NCI-H524 treated with DMSO at 0.1 percent for 48 hours (cell line): ENCODE measurements at places on chromosomes 7 and 10.

- no peak for DNase-seq
Observed at GRCh38 chr7:87458148-87458547, 17.3 kb downstream of the ABCB4 start.

- no peak for DNase-seq
Observed at GRCh38 chr10:2949948-2950354, 117.4 kb upstream of the PFKP start.

DNA sequence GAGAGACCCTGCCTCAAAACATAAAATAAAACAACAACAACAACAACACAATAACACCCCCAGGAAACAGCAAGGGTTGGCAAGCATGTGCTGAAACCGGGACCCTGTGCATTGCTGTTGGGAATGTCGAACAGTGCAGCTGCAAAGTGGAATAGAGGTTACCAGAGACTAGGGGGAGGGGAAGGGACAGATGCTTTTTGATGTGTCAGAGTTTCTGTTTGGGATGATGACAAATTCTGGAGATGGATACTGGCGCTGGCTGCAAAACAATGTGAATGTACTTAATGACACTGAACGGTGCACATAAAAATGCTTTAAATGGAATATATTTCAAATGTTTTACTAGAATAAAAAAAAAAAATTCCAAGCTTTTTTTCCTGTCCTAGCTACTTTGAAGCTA is 241.8 kb downstream of the TEX36 start:
- DNase-seq = no peak

- no peak for DNase-seq
Observed at GRCh38 chr7:89681448-89681847, 472.8 kb upstream of the STEAP1 start.
